ENCODE measurements at places on chromosomes 12 and 14. TPM values are rescaled to one million over a fixed set of nuclear protein-coding genes. Genes with fewer than 3 reads are reported as not detected.

GRCh38 chr12:57548488-57548887, 1.4 kb upstream of the KIF5A start:
- ATAC-seq = no peak

The SERPINA3 gene
- total RNA-seq = 22.9 TPM

The PRIMA1 gene
- 1.8 TPM for total RNA-seq

The SERPINA9 gene
- total RNA-seq = 0.12 TPM

The SMIM41 gene
- total RNA-seq = not detected

The DEPDC4 gene
- total RNA-seq = 0.68 TPM

GRCh38 chr12:95300286-95300685, 82.7 kb downstream of the VEZT start:
- ATAC-seq = no peak

DNA sequence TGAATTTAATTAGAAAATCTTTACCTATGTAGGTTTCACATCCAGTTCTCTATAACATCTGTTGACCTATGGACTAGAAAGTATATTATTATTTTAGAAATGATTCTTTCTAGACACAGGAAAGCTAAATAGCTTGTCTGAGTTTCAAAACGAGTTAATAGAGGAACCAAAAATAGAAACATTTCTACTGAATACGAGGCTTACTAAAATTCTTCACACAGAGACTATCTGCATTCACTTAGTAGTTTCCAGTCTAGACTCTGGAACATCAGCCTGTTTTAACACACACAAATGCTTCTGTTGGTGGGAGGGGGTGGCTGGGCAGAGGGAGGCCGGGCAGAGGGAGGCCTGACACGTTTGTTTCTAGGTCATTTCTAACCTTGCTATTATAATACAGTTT, 29.7 kb downstream of the RGS6 start:
- ATAC-seq = no peak

- ATAC-seq = no peak
Measured at GRCh38 chr14:79165471-79166090, 995.4 kb downstream of the NRXN3 start.

The NEUROD4 gene
- total RNA-seq = not detected

The TAS2R8 gene
- total RNA-seq = not detected

The STAC3 gene
- 1.1 TPM for total RNA-seq

DNA sequence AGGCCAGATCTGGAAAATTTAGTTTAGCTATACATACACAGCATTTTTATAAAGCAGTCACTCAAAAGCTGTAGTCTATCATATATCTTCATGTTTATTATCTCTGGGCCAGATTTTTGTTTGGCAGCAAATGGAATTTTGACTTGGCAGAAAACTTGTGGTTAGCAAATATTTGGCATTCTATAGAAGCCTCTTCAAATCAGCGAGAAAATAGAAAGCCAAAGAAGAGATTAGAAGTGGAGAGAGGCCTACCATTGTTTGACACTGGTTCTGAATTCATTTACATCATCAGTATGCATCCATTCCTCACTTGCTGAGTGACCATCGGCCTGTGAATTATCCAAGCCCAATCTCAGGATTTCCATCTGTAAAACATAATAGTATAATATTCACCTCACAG, 1077.6 kb downstream of the GALC start:
- no peak for ATAC-seq

GRCh38 chr12:103336940-103337339, 158.8 kb downstream of the C12orf42 start:
- ATAC-seq = no peak

The RNFT2 gene
- 1.1 TPM for total RNA-seq

DNA sequence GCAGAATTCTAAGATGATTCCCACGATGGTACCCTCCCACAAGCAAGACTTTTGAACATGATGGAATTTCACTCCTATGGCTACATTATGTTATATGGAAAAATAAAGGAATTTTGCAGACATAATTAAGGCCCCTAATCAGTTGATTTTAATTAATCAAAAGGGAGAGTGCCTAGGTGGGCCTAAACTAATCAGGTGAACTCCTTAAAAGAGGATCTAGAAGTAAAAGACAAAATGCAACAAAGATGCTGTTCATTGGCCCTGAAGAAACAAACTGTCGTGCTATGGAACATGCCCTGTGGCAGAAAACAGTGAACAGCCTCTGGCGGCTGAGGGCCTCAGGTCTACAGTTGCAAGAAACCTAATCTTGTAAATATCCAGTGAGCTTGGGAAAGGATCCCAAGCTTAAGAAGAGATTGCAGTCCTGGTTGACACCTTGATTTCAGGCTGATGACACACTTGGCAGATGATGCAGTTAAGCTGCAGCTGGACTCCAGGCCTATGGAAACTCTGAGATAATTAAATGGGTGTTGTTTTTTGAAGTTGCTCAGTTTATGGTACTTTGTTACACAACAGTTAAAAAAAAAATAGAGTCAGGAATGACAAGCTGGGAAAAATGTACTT, 13.8 kb downstream of the TMCC3 start:
- peak; percentile 41 for ATAC-seq

The ASB2 gene
- total RNA-seq = 1.00 TPM

GRCh38 chr14:95834496-95834895, 42.1 kb upstream of the TUNAR start:
- no peak for ATAC-seq

DNA sequence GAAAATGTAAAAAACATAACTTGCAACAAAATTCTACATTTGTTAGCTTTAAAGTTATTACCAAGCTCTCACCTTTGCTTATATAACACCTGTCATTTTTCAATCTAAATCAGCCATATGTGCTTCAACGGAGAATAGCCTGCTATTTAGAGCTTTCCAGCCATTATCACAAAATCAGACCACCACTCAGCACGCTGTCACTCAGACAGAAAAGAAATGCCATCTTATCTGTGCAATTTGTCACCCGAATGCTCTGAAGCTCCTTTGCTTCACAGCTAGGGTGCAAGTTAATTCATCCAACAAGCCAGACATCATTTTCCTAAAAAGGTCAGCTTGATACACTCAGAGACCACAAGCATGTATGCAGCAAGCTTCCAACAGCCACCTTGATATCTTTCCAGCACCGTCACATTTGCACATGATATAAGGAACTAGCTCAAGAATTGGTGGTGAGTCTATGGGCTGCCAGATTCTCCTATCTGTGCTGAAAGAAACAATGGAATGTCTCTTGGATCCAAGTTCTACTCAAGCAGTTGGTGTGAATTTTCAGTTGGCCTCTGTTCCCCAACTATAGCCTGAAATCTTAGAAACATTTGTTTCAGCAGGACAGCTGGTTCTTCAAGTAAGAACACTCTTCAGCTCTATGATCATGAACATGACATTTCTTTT, 20.0 kb upstream of the IFNG-AS1 start:
- no peak for ATAC-seq

GRCh38 chr14:76752744-76753143, 8.5 kb upstream of the VASH1 start:
- ATAC-seq = no peak

- no peak for ATAC-seq
Measured at GRCh38 chr14:96231526-96232130, 24.4 kb upstream of the BDKRB1 start.

The KRT3 gene
- 1.0 TPM for total RNA-seq

DNA sequence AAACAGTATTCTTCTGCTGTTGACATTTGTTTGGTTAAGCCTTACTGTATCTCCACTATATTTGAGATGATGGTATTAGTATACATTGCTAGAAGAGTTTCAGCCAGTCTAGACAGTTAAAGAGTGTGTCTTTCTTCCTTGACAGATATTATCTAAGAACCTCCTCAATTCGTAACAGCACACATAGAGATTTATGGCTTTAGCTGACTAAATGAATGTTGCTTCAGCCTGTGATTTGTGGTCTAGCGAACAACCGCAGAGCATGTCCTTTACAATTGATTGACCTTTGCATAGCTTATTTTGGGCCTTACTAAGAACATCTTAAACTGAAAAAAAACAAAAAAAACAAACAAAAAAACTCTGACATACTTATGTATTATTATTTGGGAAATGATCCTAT, 122.2 kb downstream of the DAAM1 start:
- ATAC-seq = no peak

Data from esophagus mucosa (tissue), 1 donor.